Type B pancreatic cell (in vitro differentiated cells): ENCODE measurements at places on chromosomes 12 and 14.

GRCh38 chr12:57130941-57131340 is 2.7 kb downstream of the LRP1 start:
- DNase-seq, result no peak

DNA sequence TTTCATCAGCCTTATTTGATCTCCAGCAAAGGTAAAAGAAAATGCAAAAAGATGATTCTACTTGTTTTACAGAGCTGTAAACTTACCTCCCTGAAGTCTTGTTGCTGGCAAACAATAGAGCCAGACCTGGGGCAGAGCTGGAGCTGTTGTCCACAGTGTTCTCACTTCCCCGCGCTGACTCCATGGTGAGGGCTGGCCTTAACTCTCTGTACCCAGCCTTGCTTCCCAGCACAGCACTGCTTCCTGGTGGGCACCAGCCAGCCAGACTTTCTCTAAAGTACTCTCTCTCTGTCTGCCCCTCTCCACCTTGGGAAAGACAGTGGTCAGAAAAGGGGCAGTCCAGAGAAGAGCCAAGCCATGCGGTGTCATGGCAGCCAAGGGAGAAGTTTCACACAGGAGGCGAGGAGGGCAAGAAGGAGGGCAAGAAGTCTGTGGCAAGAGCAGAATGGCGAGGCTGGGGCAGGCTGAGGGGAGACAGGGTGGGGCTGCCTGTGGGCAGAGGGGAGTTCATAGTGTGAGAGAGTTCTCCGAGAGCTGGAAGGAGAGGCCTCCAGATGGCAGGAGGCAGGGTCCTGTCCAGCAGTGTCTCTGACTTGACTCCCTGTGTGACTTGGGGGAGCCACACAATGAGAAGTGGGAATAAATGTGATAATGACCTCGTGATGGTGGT is 9.3 kb downstream of the EVL start:
- no peak for DNase-seq

DNA sequence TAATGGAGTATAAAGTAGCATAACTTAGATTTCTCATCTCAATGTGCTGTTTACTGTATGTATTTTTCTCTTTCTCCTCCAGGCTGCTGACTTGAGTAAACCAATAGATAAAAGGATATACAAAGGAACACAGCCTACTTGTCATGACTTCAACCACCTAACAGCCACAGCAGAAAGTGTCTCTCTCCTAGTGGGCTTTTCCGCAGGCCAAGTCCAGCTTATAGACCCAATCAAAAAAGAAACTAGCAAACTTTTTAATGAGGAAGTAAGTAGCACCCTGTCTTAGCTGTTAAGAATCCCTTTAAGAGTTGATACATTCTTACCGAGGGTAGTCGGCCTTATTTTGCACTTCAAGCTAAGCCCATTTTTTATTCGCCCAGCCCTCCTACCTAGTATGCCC is 55.2 kb downstream of the WDR20 start:
- DNase-seq, result no peak

GRCh38 chr12:131555197-131555846 is 155.6 kb upstream of the SFSWAP start:
- DNase-seq, result no peak

- DNase-seq, result no peak
Observed at GRCh38 chr12:92038476-92038875, 107.2 kb downstream of the BTG1 start.

DNA sequence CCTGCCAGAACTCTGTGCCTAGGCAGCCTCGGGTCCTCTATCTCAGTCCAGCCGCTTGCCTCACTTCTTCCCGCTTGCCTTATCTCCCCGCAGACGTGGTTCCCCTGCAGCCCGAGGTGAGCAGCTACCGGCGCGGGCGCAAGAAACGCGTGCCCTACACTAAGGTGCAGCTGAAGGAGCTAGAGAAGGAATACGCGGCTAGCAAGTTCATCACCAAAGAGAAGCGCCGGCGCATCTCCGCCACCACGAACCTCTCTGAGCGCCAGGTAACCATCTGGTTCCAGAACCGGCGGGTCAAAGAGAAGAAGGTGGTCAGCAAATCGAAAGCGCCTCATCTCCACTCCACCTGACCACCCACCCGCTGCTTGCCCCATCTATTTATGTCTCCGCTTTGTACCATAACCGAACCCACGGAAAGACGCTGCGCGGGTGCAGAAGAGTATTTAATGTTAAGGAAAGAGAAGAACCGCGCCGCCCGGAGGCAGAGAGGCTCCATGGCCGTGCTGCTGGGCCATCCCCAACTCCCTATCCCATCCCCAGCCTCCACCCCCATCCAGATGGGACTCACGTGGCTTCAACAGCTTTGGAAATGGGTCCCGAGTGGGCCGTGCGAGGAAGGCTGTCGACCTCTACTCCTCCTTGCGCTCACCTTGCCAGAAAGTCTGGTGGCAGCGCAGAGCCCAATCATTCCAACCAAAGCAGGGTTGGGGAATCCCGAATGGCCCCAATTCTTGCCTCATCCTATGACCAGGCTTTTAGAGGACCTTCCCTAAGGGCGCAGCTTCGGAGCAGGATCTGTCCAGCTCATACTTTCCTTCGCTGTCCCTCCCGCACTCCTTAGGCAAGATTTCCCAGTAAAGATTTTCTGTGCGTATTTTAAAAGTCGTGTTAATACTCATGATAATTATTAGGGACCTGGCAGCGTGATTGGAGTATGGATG is 6.5 kb downstream of the HOXC13 start:
- no peak for DNase-seq

- no peak for DNase-seq
Observed at GRCh38 chr14:31977001-31977556, 100.0 kb upstream of the ARHGAP5 start.

DNA sequence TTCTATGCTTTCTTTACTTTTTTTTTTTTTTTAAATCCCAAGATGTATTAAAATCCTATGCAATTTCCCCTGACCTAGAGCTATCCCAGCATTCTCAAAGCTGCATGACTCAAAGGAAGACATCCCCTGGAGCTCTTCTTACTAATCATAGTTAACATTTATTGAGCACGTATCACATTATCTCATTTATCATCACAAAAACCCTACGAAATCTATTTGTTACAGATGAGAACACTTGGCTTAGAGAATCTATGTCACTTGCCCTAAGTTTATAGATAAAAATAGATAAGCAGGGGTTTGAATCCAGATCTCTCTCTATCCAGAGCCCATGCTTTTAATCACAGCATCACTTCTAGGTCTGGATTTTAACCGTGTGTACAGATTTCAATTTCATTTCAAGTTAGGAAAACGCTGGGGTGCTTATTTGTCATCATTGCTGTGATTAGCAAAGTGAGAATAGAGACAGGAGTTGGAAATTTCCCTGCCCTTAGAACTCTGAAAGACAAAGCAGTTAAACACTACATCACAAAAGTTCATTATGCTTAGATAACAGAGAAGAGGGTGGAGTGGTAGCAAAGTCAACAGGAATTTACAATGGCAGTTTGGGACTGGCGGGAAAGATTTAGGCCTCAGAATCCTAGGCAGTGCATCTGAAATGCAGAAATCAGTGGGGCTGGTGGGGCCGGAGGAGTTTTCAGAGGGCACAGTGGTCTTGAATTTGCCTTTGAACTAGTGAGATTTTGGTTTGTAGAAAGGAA is 177.7 kb upstream of the FRMD6 start:
- DNase-seq, result no peak

- no peak for DNase-seq
Observed at GRCh38 chr12:108303703-108304102, 35.4 kb downstream of the CMKLR1 start.

GRCh38 chr14:77864580-77864979 is 64.7 kb downstream of the ADCK1 start:
- DNase-seq, result no peak

- no peak for DNase-seq
Observed at GRCh38 chr14:63922696-63923421, 70.1 kb downstream of the SYNE2 start.

GRCh38 chr14:76941946-76942805 is 86.3 kb downstream of the IRF2BPL start:
- no peak for DNase-seq

DNA sequence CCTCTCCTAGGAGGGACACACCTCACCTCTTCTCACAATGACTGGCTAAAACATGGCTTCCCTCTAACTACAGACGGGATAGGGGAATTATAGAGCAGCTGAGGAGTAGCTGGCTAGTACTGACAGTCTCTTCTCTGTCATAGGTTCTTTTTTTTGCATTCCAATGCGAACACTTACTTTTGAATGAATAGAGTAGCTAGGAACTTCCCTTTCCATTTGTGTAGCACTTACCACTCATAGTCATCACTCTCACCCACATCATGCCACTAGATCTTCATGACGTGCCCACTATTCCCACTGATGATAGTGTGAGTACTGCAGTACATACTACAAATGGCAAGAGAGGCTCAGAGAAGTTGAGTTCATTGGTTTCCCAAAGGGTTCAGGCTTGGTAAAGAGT is 143.9 kb upstream of the HIF1A start:
- DNase-seq, result no peak

- DNase-seq, result no peak
Observed at GRCh38 chr12:122732170-122732569, 1.5 kb upstream of the HCAR1 start.

- no peak for DNase-seq
Observed at GRCh38 chr14:72347118-72347517, 414.9 kb downstream of the RGS6 start.

DNA sequence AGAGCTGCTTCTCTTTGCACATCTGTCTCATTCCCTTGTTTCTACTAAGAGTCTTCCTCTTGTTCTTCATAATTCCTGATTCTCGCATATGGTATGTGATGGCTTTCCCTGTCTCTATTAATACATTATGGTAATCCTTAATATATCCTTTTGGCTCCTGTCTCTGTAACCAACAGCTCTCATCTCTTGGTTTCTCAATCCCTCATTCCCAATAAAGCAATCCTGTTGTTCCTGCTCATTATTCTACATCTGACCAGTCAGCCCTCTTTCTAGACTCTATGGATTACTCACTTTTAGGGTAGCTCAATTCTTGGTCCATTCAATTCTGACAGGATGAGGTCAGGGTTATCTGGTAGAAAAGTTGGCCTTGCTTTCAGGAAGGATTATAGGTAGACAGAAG is 349.9 kb downstream of the LRIG3 start:
- no peak for DNase-seq

GRCh38 chr14:92109490-92109889 is 3.1 kb upstream of the ATXN3 start:
- DNase-seq, result no peak
